ENCODE measurements at places on chromosomes 5 and 9.

GRCh38 chr5:35294017-35294416 lies 63.7 kb upstream of the PRLR start:
- no peak overlapping the region for H3K27ac ChIP-seq
- H3K36me3 ChIP-seq = no peaks in the 10 kb centered on the region
- H3K27me3 ChIP-seq = no peaks in the 10 kb centered on the region
- no peaks in the 10 kb centered on the region for H3K4me1 ChIP-seq
- DNase-seq = no peak
- H3K4me3 ChIP-seq = no peak overlapping the region

- peak overlapping the region; percentile 18 for H3K27ac ChIP-seq
- H3K36me3 ChIP-seq = peaks cover 86% of the 10 kb centered on the region
- no peaks in the 10 kb centered on the region for H3K4me1 ChIP-seq
- no peaks in the 10 kb centered on the region for H3K27me3 ChIP-seq
- no peak overlapping the region for H3K4me3 ChIP-seq
- DNase-seq = no peak
Observed at GRCh38 chr5:32388432-32389129, 56.0 kb downstream of the ZFR start.

DNA sequence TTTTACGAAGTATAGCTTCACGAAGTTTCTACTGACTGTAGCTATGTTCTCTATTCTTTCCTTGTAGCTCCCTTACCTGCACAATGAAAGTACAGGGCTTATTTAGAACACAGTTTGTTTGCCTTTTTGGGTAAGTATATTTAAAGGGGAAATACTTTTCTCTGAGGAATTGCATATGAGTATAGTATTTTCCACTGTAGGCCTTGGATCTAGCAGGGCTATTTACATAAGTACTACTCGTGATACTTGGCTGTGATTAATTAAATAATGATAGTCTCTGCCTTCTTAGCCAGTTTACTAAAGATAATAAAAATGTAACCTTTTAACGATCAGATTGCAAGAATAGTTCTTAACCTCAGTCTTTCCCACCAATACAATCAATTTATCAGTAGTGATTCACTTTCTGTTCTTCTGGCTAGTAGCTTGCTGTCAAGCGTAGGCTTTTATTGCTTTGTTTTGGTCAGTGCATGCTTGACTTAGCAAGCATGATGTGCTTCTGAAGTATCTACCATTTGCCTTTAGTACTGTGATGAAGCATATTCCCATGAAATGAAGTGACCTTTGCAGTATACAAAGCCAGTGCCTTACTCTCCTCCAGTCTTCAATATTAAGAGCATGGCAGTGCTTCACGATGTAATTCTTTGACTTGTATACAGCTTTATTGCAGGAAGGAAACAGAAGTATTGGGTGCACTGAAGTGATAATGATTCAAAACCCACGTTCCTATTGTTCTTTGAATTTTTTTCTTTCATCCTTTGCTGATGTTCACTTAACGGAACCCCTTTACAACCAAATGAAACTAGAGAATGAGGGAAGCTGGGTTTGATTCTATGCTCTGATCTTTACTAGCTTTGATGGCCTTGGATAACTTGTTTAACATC lies 64.2 kb downstream of the SLC44A1 start:
- no peak overlapping the region for H3K4me3 ChIP-seq
- peaks cover 6% of the 10 kb centered on the region for H3K36me3 ChIP-seq
- peaks cover 21% of the 10 kb centered on the region for H3K4me1 ChIP-seq
- H3K27ac ChIP-seq = no peak overlapping the region

- no peaks in the 10 kb centered on the region for H3K36me3 ChIP-seq
- H3K4me3 ChIP-seq = no peak overlapping the region
- peak overlapping the region; percentile 68 for H3K27ac ChIP-seq
- no peak for DNase-seq
- H3K27me3 ChIP-seq = no peaks in the 10 kb centered on the region
- H3K4me1 ChIP-seq = peaks cover 48% of the 10 kb centered on the region
Observed at GRCh38 chr5:149667084-149667828, 62.9 kb upstream of the PPARGC1B start.

DNA sequence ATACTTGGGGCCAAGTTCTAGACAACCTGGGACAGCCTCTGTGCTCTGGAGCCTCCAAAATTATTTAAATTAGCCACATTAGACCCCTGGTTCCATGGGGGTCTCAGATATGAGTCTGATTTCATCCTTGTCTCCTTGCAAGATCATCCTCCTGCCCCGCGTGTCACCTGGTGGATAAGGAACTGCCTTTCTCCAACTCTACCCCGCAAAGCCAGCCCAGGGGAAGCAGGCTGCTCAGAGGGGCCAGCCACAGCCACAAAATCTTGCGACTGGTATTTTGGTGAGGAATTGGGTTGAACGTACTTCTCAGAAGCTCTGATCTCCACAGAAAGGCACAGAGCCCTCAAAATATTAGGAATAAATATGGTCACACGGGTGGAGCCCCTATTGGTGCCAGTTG lies 101.2 kb downstream of the AK8 start:
- peaks cover 31% of the 10 kb centered on the region for H3K27me3 ChIP-seq
- H3K4me1 ChIP-seq = no peaks in the 10 kb centered on the region

DNA sequence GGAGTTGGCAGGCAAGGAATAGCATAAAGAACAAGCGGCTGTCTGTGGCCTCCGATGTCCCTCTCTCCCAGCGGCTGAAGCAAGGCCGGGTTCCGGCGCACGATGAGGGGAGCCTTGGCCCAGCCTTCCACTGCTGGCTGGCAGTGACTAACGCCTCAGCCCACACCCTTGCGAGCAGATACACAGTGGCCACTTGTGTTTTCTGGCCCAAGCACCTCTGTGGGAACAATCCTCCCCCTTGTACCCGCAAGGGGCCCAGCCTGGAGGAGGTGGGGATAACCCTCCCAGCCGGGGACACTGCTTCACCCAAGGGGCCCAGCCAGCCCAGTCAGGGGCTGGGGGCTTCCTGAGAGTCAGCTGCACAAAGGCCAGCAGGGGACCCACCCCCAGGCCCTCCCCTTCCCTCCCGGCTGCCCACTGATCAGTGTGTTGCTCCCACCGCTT lies 23.2 kb downstream of the STK10 start:
- H3K27me3 ChIP-seq = no peaks in the 10 kb centered on the region
- peaks cover 70% of the 10 kb centered on the region for H3K4me1 ChIP-seq
- H3K27ac ChIP-seq = peak overlapping the region; percentile 58

DNA sequence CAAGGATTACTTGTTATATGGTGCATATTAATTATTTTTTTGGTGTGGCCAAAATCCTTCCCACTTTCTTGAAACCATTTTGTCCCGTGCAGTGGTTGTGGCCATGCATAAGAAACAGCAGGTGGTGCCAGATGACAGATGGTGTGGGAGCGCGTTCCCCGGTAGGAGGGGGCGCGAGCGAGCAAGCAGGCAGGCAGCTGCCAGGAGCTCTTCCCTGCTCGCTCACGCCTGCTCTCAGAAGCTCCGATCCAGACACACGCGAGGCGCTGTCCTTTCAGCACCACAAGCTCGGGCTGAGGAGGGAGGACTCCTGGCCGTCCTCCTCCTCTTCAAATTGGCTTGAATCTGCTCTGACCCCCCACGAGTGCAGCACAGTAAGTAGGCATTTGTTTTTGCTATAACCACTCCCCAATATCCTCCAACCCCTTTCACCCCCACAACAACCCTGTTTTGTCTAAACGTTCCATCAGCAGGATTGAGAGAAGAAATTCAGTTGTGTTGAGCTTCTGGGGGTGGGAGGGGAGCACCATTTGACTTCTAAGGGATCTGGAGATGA lies at the start of gene NSG2:
Gene NSG2 (plus strand): TSS at position 237 of the 556 bp plus-strand sequence. CDS start 1,050 bp downstream, outside the sequence.
- peaks cover 8% of the 10 kb centered on the region for H3K27me3 ChIP-seq
- H3K27ac ChIP-seq = no peak within 1 kb of the TSS
- H3K36me3 ChIP-seq = no peaks in the 10 kb centered on the region

DNA sequence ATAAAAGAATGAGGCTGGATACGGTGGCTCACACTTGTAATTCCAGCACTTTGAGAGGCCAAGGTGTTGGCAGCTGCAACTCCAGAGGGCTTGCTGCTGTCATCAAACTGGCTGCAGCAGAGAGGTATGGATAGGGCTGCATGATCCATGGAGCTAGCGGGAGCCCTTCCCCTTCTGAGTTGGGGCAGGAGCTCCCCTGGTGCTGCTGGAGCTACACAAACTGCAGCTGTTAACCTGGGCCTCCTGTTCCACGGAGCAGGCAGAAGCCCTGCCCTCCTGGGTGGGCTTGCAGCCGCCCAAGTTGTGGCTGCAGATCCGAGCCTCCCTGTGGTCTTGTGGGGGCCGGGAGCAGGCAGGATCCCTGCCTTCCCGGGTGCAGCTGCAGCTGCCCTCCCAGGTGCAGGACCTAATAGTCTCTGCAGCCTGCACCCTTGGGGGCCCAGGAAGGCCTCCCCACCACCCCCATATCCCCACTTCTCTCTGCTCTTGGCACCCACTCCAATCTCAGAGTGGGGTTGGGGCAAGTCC lies 15.8 kb downstream of the CDC25C start:
- H3K27me3 ChIP-seq = no peaks in the 10 kb centered on the region
- no peaks in the 10 kb centered on the region for H3K4me1 ChIP-seq
- no peak for DNase-seq
- H3K4me3 ChIP-seq = no peak overlapping the region
- no peaks in the 10 kb centered on the region for H3K36me3 ChIP-seq
- H3K27ac ChIP-seq = no peak overlapping the region

GRCh38 chr5:60514152-60514551 lies 185.8 kb downstream of the DEPDC1B start:
- no peaks in the 10 kb centered on the region for H3K36me3 ChIP-seq
- DNase-seq = no peak
- H3K27me3 ChIP-seq = no peaks in the 10 kb centered on the region
- peaks cover 19% of the 10 kb centered on the region for H3K4me1 ChIP-seq
- no peak overlapping the region for H3K4me3 ChIP-seq
- H3K27ac ChIP-seq = peak overlapping the region; percentile 49

GRCh38 chr9:96061293-96061987 lies 185.9 kb downstream of the ERCC6L2 start:
- no peaks in the 10 kb centered on the region for H3K36me3 ChIP-seq
- peak; percentile 29 for DNase-seq
- no peaks in the 10 kb centered on the region for H3K4me1 ChIP-seq
- H3K4me3 ChIP-seq = no peak overlapping the region
- no peaks in the 10 kb centered on the region for H3K27me3 ChIP-seq
- peak overlapping the region; percentile 17 for H3K27ac ChIP-seq

GRCh38 chr9:118418887-118419565 lies 714.8 kb downstream of the TLR4 start:
- no peak overlapping the region for H3K4me3 ChIP-seq
- no peak overlapping the region for H3K27ac ChIP-seq
- no peaks in the 10 kb centered on the region for H3K36me3 ChIP-seq
- no peak for DNase-seq
- H3K27me3 ChIP-seq = no peaks in the 10 kb centered on the region
- H3K4me1 ChIP-seq = no peaks in the 10 kb centered on the region

DNA sequence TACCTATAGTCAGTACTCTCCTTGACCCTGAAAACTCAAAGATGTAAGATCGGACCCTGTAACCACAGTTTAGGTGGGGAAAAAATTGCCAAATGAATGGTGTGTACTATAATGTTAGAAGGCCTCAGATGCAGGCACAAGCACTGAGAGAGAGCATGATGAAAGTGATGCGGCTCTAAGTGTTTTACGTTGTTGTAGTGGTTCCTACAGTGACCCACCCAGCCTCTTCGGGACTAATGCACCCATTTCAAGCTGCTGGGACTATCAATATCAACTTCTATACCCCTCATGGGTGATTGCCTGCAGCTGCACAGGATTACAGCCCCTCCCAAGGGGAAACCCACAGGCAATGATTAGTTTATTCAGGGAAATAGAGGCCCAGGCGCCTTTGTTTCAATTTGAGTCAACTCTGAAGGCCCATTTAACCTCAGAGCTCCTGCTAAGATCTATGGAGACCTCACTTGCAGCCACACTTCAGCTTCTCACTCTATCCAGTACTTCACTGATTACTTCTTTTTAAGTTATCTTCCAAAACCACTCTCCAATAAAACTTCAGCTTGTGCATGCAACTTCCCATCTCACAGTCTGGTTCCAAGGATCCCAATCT lies 340.7 kb downstream of the NR2F1-AS1 start:
- H3K36me3 ChIP-seq = no peaks in the 10 kb centered on the region
- H3K4me3 ChIP-seq = no peak overlapping the region
- no peak overlapping the region for H3K27ac ChIP-seq
- DNase-seq = no peak
- H3K4me1 ChIP-seq = no peaks in the 10 kb centered on the region
- H3K27me3 ChIP-seq = no peaks in the 10 kb centered on the region
